ENCODE measurements at places on chromosomes 3 and 15. TPM values are rescaled to one million over a fixed set of nuclear protein-coding genes. Genes with fewer than 3 reads are reported as not detected.

DNA sequence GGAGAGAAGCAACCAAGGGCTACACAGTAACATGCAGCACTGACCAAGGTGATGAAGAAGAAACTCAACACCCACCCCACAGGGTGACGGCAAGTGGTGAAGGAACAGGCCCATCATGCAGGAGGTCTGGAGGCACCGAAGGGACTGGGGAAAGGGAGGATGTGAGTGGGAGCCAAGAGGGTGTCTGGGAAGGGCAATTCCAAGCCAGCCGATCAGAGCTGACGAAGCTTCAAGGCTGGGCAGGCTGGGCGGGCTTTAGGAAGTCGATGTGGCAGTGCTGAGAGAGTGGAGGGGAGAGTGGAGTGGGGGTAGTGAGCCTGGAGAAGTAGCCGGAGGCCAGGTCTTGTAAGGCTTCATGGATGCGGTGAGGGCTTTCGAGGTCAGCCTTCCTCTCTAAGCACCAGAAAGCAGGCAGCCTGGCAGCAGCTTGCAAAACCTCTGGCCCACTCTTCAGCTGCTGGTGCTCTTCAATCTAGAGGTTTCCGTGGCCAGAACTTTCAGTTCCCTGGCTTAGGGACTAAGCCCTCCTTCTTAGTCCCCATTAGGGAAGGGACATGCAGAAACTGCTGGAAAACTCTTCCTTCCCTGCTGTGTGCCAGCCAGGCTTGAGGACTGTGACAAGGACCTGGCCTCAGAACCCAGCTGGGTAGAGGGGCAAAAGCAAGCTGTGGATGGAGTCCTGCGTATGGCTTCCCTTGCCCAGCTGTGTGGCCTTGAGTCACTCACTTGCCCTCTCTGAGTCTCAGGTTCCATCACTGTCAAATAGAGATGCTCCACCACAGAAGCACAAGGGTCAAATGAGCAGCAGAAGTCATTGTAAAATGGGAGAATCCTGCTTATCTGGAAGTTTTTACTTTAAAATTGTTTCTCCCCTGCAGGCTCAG, 72.1 kb downstream of the TLE3 start:
- peak overlapping the region; percentile 52 for H3K27ac ChIP-seq
- no peak for DNase-seq
- peaks cover 3% of the 10 kb centered on the region for H3K4me1 ChIP-seq
- no peak overlapping the region for H3K4me3 ChIP-seq
- H3K36me3 ChIP-seq: no peaks in the 10 kb centered on the region

GRCh38 chr3:6807967-6808588, 52.8 kb upstream of the GRM7 start:
- no peak overlapping the region for H3K27ac ChIP-seq
- no peaks in the 10 kb centered on the region for H3K4me1 ChIP-seq
- no peaks in the 10 kb centered on the region for H3K36me3 ChIP-seq
- H3K4me3 ChIP-seq: no peak overlapping the region

- H3K27ac ChIP-seq: no peak overlapping the region
- H3K36me3 ChIP-seq: no peaks in the 10 kb centered on the region
- H3K27me3 ChIP-seq: no peaks in the 10 kb centered on the region
- no peak overlapping the region for H3K4me3 ChIP-seq
- no peaks in the 10 kb centered on the region for H3K4me1 ChIP-seq
- DNase-seq: no peak
Measured at GRCh38 chr3:122310361-122310760, 14.7 kb upstream of the CSTA start.

- no peak for DNase-seq
- no peak overlapping the region for H3K27ac ChIP-seq
- no peak overlapping the region for H3K4me3 ChIP-seq
- H3K36me3 ChIP-seq: no peaks in the 10 kb centered on the region
- H3K4me1 ChIP-seq: peaks cover 4% of the 10 kb centered on the region
- no peaks in the 10 kb centered on the region for H3K27me3 ChIP-seq
Measured at GRCh38 chr3:69764121-69764741, 25.0 kb downstream of the MITF start.

DNA sequence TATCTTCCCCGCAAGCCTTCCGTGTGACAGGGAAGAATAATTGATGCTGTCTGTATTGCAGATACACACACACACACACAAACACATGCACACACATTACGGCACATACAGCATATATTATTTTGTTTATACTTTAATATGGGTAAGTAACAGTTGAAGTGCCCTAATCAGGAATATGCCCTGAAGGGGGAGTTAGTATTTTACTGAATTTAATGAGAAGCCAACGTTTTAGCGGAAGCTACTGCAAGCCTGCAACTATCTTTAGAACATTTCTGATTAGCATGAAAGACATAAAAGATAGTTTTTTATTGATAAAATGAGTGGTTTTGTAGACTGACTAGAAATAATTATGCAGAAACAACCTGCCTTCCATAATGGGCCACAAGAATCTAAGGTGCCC, 296.6 kb upstream of the SLCO3A1 start:
- H3K27ac ChIP-seq: no peak overlapping the region
- DNase-seq: no peak
- no peaks in the 10 kb centered on the region for H3K36me3 ChIP-seq

- H3K36me3 ChIP-seq: no peaks in the 10 kb centered on the region
- H3K4me1 ChIP-seq: no peaks in the 10 kb centered on the region
- no peak overlapping the region for H3K4me3 ChIP-seq
Measured at GRCh38 chr3:46482632-46483350, 15.0 kb upstream of the RTP3 start.

The TEX9 gene
- total RNA-seq: 3.9 TPM

The GRIP2 gene
- 3.1 TPM for total RNA-seq
